Hypothalamus (tissue), 51 donors: ENCODE measurements at places on chromosomes 5 and 9.

- DNase-seq, result no peak
Observed at GRCh38 chr9:73344060-73344459, 192.4 kb downstream of the ANXA1 start.

DNA sequence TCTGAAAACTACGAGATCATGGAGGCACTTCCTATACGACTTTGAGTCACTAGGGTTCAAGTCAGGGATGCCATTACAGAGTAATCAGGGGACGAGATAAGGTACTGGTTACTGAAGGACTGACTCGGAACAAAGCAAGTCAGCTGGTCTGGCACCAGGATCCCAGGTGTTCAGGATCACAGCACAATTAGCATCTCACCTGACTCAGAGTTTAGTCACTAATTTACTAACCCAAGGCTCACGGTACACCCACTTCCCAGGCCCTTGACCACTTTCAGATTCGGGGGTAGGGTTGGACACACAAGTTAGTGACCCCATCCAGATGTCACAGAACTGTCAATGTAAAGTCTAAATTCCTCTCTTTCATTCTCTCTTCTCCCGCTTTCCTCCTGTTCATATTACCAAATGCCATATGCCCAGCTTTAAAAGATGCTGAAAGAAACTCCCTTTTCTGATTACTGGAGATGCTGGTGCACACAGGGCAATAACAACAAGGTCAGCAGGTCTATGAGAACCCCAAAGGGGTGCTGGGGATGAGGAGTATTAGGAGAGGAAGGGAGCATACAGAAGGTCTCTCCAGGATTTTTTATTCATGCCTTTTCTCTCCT, 657.8 kb downstream of the TLE1 start:
- no peak for DNase-seq

- no peak for DNase-seq
Observed at GRCh38 chr9:83007521-83008300, 55.2 kb downstream of the RASEF start.

DNA sequence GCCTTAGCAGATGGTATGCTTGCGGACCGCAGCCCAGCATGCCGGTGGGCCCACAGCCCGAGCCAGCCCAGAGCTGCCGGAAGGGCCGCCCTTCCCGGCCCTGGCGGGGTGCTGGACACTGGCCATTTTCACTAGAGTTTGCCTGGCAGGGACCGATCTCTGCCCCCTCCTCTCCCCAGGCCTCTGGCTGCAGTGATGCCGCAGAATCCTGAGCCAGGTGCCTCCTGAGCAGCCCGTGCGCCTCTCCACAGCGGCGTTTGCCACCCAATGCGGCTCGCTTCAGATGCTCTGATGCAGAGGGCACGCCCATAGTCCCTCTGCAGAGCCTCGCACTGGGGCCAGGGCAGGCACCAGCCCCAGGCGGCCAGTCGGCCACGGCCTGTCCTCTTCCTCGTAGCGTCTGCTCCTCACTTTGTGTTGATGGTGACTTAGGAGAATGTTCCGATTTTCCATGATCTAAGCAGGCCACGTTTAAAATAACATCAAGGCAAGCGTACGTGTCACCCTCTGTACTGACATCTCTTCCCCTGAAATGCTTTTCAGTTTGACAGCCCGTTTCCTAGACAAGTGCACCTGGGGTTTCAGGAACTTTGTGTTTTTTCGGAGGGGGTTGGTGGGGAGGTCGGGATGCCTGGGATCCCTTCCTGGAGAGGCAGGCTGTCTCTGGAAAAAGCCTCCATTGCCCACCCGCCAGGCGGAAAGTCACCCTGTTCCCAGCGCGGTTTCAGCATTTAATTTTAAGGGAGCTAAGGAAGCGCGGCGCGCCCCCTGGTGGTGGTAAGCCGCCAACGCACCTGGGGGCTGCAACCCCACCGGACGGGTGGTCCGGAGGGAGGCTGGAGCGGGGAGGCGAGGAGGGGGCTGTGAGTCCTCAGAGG, 29.8 kb upstream of the HMCN2 start:
- DNase-seq, result peak; percentile 53

DNA sequence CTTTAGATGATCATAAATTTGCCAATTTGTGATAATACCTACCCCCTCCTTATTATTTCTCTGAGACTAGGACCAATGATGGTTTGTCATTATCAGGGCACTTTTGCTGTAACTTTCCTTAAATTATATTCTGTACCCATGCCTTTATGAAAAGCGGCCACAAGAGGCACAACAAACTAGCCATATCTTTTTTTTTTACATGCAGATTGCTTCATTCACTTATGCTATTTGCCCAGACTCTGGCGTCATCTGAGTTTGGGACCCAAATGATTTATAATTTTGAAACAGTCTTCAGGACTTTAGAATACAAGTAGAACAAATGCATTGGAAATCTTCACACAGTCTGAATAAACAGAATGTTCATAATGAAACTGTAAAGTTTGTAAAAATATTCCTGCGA, 408.1 kb downstream of the MAT2B start:
- DNase-seq, result no peak

- no peak for DNase-seq
Observed at GRCh38 chr9:106766616-106767015, 96.3 kb upstream of the ZNF462 start.

DNA sequence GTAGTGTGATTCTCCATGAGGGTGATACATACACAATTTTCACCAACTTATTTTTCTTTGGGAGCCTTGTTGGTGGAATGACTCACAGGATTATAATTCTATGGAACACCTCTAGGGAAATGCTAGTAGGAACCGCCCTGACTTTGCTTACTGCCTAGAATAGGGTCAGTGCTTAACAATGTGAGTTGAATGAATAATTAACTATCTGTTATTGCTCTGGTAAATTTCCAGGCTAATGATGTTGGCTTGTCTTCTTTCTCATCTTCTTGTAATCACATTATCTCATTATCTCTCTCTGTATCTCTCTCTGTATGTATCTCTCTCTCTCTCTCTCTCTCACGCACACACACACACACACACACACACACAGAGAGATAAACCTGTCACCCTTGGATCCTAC, 291.1 kb downstream of the TRIM32 start:
- no peak for DNase-seq

DNA sequence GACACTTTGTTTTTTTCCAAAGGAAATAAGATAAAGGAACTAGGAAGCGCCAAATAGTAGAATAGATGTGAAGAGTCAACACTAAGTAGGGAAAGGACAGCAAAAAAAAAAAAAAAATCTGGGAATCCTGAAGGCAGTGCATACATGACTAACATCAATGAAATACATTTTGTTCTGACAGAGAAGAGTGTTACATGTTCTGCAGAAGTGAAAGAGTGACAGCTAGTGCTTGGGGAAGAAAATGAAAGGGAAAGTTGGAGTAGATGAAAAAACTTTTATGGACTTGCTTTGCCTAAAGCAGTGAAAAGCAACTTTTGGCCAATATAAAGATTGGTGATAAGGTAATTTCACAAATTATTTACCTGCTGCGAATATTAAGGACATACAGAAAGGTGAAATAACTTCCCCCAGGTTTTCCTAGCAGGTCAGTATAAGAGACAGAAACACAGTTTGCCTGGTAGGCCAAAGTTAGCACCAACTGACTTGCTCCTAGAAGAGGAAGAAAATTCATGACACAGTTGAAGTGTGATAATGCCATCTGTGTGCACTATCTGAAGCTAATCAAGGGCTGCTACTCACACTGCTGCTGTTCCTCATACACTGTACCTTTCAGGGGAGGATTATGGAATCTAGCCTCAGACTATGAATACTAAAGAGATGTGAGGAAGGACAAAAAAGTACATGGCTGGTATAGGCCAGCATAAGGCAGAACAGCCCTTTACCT, 38.6 kb downstream of the RANBP6 start:
- DNase-seq, result no peak

DNA sequence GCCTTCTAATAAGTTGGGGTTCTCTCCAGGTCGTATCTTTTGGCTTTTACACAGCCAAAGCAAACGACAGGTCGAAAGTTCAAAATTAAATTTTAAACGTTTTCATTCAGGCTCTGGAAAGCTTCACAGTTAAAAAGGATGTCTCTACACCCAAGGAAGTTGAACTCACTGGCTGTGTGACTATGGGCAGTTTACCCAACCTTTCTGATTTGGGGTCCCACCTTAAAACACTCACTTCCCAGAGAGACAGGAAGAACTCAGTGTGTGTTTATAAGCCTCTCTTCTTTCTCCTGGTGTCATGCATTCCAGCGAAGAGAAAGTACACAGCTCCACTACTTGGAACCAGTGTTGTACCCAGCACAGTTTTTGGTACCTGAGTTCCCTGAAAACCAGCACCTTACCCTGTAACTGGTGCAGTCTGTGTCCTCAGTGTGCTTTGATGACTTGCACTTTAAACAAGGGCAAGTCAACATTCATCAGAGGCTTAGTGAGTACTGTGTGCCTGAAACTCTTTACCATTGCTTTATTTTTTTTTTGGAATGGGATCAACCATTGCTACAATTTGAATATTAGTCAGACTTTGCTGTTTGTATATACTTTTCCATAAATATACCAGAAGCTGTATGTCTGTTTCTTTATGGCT, 1.7 kb downstream of the SRD5A1 start:
- no peak for DNase-seq

DNA sequence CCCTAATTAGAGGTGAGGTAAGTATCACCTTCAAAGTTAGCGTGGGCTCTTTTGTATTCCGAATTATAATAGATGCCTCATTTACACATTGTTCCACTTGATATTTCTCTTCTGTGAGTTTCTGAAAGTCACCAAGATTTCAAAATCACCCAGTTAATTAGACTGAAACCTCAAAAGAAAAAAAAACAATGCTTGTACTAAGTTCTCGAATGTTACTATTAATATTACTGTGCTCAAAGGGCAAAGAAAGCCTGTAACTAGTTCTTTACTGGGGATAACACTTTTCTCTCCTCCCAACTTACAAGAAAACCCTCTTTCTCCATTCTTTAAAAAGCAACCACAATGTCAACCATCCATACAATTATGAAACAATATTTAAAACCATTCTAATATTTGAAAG, 98.5 kb downstream of the STRBP start:
- no peak for DNase-seq

- DNase-seq, result no peak
Observed at GRCh38 chr9:27791311-27791710, 218.0 kb upstream of the C9orf72 start.

- no peak for DNase-seq
Observed at GRCh38 chr9:3856592-3856991, 330.8 kb upstream of the RFX3 start.

DNA sequence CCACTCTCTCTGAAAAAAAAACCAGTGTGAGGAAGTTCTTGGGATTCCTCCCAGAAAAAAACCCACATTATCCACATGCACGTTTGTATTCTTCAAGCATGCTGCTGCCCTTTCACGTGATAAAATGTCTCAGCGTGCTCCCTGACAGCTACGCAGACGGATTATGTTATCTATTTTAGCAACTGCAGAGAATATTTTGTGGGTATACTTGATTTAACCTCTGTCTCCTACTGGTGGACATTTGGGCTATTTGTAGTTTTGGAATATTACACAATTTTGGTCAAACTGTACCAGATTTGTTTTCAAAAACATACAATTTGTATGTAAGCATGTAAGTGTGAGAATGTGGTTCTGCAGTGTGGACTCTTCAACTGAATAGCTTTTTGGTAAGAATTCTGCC, 10.7 kb downstream of the PRRC2B start:
- no peak for DNase-seq

DNA sequence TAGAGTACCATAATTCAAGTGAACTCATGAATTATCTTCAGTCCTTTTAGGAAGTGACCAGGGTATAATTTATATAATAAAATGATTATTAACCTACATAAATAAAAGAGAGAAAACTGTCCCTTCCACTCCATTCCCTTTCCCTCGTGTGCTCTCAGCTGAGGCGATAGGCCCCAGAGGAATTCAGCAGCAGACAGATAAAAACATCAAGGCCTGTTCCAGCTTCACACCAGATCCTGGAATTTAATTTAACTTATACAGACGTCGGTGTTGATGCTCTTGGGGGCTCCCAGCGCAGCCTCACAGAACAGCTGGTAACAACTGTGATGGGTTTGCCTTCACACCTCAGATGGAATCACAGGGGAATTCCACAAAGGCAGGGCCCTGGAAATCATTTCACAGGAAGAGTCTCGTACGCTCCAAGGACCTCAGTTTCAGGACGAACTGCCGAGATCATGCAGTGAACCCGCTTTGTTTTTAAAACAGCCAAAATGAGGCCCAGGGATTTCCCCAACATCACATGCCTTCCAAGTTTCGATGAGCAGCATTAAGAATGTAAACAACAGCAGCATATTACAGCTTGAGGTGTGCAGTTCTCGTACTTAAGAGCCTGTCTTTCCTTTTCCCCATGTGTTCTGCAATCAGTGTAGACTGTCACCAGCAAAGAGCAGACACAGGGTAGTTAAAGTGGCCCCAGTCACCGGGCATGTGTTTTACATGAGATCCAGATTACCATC, 73.6 kb upstream of the ALDH1B1 start:
- DNase-seq, result no peak
